ENCODE measurements at places on chromosomes 16 and 17.
A peak's percentile ranks its signal among the peaks of the same experiment; 100 is the strongest.

DNA sequence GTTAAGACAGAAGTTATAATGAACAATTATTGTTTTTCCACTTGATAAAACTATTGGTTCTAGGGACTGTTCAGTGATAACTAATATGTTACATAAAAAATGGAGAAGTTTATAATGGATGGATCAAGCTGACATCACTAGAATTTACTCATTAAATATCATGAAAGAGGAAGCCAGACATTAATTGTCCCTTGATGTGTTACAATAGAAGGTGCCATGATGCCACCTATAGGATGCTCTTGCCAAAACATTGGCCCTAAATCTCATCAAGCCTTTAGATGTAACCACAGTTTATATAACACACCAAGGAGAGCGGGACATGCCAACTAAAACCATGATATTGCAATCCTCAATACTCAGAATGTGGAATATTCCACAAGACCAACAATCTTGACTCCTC, 147.9 kb upstream of the MON1B start:
- peak; percentile 10 for DNase-seq

DNA sequence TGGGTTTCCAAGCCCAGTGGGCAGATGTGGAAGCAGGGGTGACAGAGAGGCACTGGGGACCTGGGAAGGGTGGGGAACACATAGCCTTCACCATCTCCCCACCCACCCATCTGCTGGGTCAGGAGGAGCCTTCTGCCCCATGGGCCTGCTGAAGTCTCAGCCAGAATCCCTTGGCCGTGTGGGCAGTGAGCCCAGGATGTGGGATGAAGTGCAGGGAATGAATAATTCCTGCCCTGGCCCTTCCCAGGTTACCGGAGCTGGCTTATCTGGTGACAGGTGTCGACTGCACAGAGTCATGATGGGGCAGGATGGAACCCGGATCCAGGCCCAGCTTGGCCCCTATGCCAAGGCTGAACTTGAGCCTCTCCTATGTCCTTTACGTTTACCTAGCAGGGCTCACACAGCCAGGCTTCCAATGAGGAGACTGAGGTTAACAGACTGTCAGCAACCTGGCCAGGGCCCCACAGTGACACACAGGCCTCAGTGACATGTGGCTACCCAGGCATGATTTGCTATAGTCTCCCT, 17.5 kb downstream of the ATP2A3 start:
- no peak for DNase-seq

GRCh38 chr17:4953451-4953961, 2.6 kb downstream of the ENO3 start:
- DNase-seq = peak; percentile 70

DNA sequence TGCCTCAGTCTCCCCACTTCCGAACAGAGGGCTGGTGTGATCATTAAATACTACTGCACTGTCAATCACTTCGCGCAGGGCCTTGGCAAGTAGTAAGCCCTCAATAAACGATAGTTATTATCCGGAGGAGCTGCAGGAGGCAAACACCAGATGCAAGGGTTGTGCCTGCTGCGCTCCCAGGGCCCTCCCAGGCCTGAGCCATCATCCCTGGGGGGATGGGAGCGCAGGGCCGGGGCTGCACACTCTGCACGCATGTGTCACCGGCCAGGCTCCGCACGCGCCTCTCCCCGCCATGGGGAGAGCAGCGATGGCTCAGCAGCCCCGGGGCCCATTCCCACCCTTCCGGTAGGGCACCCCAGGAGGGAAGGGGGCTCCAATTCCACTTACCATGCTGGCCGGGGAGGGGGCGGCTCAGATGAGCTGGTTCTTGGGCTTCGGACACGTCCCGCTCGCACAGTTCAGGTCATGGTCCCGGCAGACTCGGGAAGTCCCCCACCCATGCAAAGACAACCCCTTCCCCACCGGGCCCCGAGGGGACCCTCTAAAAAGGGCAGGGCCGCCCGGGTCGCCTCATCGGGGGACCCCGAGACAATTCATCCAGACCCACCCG, 681 bp downstream of the XPO6 start:
- DNase-seq = peak; percentile 61

DNA sequence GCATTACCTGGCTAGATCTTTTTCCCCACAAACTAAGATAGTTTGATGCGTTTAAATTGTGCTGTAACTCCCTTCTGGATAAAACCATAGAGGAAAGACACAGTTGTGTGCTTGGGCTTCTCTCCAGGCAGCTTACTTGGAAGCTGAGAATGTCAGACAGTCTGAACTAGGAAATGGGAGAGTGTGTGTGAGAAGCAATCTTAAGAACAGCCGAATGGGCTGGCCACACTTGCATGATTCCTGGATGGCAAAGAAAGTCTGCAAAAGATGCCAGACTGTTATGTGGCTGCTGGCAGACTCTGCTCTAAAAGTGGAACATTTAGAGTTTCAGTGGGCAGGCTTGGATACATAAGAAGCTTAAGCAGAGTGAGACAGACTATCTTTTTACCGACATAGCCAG, 384.3 kb upstream of the PSMD7 start:
- DNase-seq = no peak

GRCh38 chr16:314795-315299, 31.9 kb downstream of the PDIA2 start:
- no peak for DNase-seq

GRCh38 chr16:5885521-5885920, 787.9 kb upstream of the EEF2KMT start:
- peak; percentile 56 for DNase-seq

- DNase-seq = no peak
Observed at GRCh38 chr16:57012353-57012752, 23.0 kb downstream of the NLRC5 start.

DNA sequence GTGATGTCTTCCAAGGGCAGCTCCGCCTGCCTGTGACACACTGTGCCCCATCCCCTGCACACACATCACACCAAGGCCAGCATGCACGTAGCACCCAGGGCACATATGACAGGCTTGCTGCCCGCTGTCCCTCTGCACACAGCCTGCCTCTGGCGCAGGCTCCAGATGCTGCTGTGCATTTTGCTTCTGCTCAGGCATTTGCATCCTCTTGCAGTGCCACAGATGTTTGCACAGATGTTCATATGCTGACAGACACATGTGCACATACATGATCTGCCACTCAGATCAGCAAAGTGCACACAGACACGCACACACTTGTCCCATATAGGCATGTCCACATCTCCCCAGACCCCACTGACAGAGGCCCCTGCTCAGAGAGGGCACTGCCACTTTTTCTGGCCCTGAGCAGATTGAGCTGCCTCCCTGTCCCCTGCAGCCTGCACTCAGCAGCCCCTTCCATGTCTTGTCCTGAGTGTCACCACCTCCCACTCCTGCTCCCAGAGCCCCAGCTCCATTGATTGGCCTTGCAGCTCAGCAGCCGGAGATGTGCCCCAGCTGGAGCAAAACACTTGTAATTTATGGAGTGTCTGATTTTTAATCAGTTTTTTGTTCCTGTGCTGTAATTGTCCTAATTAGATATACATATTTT, 115.1 kb upstream of the RPL38 start:
- DNase-seq = no peak

DNA sequence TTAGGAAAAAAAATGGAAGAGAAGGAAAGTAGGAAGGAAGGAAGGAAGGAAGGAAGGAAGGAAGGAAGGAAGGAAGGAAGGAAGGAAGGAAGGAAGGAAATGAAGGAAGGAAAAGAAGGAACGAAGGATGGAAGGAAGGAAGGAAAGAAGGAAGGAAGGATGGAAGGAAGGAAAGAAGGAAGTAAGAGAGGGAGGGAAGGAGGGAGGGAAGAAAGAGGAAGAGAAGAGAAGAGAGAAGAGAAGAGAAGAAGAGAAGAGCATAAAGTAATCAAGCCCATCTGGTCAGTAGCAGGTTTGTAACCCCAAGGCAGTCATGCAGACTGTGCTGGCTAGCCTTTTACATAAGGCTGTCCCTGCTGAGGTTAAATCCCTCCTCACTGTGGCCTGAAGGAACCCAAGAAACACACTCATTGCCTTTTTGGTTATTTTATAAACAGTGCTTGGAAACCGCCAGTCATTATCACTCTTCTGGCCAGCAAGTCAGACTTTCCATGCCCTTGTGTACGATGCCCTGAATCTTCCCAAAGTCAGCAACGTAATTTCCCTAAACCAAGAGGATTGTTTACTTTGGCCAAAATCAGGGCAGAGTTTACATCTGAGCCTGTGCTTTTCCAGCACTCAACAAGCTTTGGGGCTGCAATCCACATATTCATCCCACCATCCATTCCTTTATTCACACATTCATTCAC, 409.6 kb upstream of the MAF start:
- no peak for DNase-seq

- peak; percentile 62 for DNase-seq
Observed at GRCh38 chr17:63402431-63403212, 43.5 kb downstream of the CYB561 start.

DNA sequence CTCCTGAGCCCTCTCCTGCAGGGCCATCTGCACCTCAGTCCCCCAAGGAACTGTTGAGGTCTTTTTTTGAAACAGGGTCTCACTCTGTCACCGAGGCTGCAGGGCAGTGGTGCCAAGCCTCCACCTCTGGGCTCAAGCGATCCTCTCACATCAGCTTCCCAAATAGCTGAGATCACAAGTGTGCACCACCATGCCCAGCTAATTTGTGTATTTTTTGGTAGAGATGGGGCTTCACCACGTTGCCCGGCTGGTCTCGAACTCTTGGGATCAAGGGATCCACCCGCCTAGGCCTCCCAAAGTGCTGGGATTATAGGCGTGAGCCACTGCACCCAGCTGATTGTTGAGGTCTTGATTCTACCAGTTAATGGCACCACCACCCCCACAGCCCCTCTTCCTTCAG, 27.9 kb upstream of the ENDOV start:
- DNase-seq = no peak

GRCh38 chr16:57837305-57838125, 35.2 kb upstream of the KIFC3 start:
- DNase-seq = no peak

- peak; percentile 86 for DNase-seq
Observed at GRCh38 chr17:42566883-42567573, at the start of gene MLX. MLX (plus strand) TSS chr17:42567100; CDS start chr17:42567125, 25 bp downstream.

DNA sequence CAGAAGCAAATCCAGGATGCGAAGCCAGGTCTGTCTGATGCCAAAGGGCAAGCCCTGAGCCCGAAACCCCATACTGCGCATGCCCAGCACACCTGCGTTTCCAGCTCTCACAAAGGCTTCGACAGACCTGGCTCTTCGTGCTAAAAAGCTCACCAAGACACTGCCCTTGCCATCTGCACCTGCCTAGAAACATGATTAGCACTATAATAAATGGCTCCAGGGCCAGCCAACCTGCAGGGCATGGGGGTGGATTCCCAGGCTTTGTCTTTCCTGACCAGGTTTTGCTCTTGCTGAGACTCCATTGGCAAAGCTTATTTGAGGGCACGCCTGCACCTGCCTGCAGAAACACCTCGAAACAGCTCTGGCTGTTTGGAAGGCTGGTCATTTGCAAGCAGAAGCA, 14.4 kb upstream of the PLD6 start:
- no peak for DNase-seq

DNA sequence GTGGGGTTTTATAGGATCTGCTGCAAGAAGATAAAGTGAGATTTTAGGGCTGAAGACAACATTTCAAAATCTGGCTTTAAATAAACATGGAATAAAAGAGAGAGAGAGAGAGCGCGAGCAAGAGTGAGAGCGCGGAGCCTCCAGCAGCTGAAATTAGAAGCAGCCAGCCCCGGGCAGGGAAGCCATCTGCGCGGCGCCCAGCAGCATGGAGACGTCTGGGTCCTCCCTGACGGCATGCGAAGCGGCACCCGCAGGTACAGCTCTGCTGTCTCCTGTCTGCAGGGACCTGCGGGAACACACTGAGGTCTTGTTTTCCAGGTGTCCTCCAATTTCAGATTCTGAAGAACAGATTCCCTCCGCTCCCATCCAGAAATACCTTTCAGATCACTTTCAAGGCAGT, 7.9 kb upstream of the BAIAP2 start:
- DNase-seq = no peak

- DNase-seq = no peak
Observed at GRCh38 chr17:73411313-73411747, 99.5 kb upstream of the CDC42EP4 start.

Data from astrocyte of the spinal cord (primary cell).